ENCODE measurements at places on chromosomes 4 and X. TPM values are rescaled to one million over a fixed set of nuclear protein-coding genes. Genes with fewer than 3 reads are reported as not detected.
A peak's percentile ranks its signal among the peaks of the same experiment; 100 is the strongest.

DNA sequence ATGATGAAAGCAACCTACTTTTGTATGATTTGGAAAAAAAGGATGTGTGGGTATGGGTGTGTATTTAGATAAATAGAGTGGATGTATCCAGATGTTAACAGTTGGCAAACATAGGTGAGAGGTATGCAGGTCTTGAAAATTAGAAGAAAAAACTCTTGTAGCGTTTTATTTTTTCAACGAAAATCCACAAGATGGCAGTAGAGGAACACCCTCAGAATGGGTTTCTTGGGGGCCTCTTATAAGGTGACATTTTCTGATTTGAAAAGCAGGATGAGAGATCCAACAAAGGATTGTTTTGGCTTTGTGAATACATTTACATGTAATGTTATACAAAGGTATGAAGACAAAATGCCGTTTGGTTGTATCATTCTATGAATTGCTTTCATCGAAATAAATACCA is 68.3 kb downstream of the FMR1NB start:
- DNase-seq = peak; percentile 60

DNA sequence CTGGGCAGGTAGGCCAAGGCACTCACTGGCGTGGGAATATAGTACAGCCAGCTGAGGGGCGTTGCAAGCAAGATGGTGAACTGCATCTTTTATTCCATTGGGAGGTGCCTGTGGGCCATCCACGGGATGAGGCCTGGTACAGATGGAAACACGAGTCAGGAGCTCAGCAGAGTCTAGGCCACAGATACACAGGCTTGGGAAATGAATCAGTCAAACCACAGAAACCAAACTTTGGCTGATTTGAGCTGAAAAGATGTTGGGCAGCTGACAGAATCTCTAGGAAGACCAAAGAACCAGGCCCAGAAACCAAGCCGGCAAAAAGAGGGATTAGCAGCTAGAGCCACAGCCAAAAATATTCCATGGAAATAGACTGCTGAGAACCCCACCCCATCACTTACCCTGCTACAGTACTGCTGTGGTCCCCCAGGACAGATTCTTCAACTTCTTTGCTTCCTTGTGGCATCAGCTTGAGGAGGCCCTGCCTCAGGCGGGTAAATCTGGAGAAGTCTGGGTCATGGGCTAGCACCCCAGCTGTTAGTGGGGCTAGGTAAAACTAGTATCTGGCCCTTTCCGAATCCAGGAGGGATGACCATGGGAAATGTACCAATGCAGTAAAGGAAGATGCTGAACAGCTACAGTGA is 75.4 kb downstream of the TMEM131L start:
- no peak for DNase-seq

DNA sequence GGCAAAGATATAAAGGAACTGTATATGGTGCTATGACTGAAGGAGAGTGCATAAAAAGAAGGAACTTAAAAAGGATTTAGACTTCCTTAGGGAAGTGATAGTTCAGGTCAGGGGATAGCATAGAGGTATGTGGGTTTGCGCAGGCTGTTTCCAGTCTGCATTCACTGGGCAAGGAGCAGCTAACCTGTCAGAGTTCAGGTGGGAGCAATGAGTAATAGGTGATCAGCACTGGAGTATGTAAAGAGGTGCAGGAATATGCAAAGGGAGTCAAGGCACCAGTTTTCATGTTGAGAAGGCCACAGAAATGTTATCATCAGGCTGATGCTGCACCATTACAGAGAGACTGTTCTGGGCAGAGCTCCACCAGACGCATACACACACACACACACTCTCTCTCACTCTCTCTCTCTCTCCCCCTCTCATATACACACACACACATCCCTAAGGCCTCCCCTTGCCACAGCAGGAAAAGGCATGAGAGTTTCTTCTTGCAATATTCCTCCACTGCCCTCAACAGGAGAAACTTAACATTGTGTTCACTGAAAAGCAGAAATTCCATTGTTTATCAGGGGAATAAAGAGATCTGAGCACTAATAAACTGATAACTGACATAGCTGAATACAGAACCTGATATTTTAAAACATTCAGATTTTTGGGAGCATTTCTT is 256.4 kb upstream of the GRID2 start:
- DNase-seq = no peak

DNA sequence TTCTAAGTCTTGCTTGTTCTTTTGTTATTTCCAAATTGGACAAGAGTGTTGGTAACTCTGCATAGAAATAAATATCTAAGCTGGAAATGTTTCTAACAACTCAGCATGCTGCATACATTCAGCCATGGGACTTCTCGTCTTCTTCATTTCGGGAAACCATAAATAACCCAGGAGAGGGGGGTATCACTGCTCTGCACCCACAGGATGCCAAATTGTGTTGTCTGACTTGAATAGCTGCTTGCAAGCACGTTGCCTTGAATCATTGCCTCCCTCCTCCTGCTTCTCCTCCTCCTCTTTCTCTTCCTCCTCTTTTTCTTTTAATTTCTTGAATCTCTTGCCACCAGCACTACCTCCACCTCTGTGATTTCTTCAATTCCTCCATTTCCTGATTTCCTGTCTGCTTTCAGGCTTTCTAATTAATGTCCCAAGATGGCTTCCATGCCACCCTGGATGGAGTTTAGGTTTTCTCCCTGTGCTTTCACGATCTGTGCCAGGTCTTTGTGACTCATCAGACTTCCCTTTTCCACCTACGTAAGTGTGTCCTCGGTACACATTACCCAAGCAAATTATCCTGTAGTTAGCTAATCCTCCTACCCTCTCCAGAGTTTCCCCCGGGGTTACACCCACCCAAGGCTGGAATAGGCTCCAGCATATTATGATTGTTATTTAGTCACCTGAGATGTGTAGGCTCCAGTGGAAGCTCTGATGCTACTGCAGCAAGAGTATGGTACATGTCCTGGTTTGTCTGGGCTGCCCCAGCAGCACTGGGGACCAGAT is 122.6 kb upstream of the VCX3B start:
- no peak for DNase-seq

DNA sequence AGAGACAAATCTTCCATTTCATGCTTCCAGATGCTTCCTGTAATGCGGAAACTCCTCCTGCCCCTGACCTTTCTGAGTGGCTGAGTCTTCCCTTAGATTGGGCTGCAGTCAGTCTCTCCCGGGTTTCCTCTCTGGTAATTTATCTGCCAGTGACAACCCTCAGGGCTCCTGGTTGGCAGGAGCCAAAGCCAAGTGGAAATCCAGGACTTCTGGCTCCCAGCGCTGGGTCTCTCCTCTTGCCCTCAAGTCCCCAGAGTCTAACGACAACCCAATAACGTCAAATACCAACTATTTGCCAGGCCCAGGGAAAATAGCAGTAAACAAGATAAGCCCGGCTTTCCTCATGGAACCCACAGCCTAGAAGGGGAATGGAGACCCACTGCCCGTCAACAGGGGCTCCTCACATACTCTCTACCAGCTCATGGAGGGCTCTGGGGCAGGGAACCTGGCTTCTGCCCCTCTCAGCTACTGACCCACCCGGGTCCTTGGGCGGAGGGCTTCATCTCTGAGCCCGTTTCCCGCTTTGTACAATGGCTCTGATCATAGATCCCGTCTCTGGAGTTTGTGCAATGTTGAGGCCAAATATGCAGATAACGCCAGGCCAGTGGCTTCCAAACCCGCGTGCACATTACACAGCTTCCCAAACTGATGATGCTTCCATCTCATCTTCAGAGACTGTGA is 1.1 kb upstream of the TBC1D14 start:
- DNase-seq = no peak

DNA sequence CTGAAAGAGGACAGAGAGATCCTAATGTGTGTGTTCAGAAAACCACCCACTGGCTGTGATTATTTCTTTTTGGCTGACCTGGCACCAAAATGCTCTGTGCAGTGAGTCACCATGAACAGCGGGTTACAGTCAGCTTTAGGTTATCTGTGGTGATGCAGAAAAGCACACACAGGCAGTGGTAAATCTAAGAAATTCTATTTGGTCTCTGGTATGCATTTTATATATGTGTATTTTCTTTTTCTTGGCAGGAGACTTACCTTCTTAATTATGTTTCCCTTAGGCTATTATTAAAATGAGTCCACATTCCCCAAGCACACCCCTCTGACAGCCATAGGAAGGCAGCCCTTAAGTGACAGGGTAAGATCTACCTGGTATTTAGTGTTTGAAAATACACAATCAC is 79.1 kb upstream of the TFDP3 start:
- DNase-seq = no peak

DNA sequence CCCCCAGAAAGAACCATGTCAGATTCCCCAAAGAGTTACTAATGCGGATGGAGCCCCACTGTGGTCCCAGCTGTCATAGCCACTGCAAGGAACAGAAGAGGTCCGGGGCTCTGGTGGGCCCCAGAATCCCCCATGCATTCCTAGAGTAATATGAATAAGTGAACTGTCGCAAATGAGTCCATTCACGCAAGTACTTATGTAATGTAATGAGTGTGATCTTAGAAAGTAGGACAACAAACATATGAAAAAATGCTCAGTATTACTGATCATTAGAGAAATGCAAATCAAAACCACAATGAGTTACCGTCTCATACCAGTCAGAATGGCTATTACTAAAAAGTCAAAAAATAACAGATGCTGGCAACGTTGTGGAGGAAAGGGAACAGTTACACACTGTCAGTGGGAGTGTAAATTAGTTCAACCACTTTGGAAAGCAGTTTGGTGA is 141.5 kb upstream of the RBPJ start:
- DNase-seq = no peak

- no peak for DNase-seq
These were observed 6.3 kb downstream of the CA5B start for GRCh38 chrX:15744181-15744867.

DNA sequence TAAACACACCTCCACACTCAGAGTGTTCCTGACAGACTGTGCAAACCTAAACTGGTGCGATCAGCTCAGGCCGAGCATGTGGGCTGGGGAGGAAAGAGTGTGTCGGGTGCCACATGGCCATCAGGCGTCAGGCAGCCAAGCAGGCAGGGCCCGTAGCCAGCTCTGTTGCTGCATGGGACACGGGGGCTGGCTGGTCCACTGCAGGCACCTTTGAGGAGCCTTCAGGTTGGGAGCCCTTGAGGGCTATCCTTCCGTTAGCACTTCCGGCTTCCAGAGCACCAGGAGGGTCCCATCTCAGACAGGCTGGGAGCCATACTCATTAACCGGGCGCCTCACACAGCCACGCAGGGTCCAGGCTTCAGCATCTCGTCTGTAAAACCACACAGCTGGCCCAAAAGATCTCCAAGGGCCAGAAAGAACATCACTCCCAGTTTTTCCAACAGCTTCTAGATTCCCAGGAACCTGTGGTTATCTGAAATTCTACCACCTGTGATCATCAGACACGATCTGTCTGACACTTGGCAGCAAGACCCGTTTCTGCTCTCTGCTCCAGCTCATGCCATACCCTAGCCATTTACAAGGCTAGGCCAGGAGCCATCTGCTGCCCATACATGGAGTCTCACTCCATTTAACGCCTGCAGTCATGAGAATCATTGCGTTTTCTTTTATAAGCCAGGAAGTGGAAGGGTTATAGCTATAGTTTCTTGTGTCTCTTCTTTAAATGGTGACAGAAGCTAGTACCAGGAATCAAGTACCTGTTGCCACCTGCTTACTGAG is 87.5 kb downstream of the NSUN7 start:
- no peak for DNase-seq

GRCh38 chr4:7390336-7390735 is 44.4 kb downstream of the PSAPL1 start:
- DNase-seq = no peak

DNA sequence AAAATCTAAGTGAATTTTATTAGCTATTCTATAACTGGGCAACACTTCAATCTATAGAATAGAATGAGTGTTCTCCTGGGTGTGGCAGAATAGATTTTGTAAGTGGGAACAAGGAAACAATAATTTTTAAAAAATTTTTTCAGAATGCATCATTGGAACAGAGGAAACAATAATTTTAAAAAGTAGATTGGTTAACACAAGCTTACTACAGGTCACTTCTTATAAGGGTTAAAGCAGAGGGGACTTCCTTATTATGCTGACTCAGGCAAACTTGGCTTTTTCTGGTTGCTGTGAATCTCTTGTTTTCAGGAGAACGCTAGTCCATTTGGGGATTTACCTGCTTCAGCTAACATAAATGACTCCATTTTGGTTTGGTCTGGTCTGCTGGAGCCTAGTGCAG is 52.5 kb downstream of the HOPX start:
- DNase-seq = no peak

DNA sequence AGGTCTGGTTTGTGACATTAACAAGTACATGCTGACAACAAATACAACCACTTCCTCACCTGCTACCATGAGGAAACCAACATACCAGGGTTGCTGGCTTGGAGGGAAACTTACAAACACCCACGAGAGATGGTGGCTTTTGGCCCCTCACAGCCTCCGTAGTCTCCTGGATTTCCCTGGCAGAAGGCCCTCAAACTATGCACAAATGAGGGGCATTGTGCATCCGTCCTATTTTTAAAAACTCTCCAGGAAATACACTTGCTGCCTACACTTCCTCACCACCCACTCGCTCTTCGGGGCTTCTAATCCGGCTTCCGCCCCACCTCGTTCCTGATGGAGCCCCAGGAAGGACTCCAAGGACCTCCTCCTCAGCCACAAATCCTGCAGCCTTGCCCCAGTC is 355.0 kb upstream of the GATB start:
- DNase-seq = no peak

- no peak for DNase-seq
These were observed 106.4 kb downstream of the DHX15 start for GRCh38 chr4:24477919-24478318.

DNA sequence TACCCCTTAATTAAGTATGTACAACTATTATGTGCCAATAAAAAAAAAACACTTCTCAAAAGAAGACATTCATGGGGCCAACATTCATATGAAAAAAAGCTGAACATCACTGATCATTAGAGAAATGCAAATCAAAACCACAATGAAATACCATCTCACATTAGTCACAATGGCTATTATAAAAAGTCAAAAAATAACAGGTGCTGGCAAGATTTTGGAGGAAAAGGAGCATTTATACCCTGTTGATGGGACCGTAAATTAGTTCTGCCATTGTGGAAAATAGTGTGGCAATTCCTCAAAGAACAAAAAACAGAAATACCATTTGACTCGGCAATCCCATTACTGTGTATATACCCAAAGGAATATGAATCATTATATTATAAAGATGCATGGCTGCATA is 229.9 kb downstream of the PAPSS1 start:
- no peak for DNase-seq

GRCh38 chrX:49915361-49916222 is 6.8 kb upstream of the CLCN5 start:
- DNase-seq = peak; percentile 57

Gene SYN1
- not detected for total RNA-seq

Gene LEF1
- 306 TPM for total RNA-seq

Gene ALG13
- total RNA-seq = 62.2 TPM

Gene RNF128
- total RNA-seq = not detected

Gene SSX2B
- not detected for total RNA-seq

Gene HEPH
- total RNA-seq = not detected

Gene PRDM5
- total RNA-seq = 0.44 TPM

Data from OCI-LY7 (cell line).